Tongue (tissue), 3 donors: ENCODE measurements at places on chromosomes 7 and 10.

DNA sequence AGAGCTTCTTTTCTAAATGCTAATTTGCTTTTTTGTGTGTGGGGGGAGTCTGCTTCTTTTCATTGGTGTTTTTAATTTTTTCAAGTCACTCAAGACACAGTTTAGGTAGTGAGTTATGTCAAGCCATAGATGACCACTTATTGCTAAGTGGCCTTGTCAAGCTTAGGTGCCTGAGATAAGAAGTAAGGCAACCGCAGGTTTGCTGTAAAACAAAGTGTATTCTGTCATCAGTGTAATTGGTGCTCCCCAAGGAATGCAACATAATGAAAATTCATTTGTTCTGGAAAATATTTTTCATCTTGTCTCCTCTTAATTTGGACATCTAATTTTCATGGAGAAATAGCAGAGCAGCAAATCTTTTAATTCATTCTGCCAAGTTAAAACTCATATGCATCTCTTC lies 249.6 kb downstream of the EXOC4 start:
- no peak for DNase-seq

DNA sequence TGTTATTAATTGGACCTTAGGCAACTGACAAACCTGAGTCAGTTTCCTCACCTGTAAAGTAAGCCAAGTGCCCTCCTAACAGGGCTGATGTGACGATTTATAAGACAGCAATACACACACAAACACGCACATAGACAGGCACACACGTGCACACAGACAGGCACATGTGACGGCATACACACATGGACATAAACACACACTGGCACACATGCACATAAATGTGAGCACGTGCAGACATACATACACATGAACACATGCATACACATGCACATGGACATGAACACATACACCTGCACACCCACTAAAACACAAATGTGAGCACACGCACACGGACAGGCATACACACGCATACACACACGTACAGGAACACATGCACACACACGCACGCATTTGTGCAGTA lies 148.9 kb downstream of the PRKCQ start:
- no peak for DNase-seq

DNA sequence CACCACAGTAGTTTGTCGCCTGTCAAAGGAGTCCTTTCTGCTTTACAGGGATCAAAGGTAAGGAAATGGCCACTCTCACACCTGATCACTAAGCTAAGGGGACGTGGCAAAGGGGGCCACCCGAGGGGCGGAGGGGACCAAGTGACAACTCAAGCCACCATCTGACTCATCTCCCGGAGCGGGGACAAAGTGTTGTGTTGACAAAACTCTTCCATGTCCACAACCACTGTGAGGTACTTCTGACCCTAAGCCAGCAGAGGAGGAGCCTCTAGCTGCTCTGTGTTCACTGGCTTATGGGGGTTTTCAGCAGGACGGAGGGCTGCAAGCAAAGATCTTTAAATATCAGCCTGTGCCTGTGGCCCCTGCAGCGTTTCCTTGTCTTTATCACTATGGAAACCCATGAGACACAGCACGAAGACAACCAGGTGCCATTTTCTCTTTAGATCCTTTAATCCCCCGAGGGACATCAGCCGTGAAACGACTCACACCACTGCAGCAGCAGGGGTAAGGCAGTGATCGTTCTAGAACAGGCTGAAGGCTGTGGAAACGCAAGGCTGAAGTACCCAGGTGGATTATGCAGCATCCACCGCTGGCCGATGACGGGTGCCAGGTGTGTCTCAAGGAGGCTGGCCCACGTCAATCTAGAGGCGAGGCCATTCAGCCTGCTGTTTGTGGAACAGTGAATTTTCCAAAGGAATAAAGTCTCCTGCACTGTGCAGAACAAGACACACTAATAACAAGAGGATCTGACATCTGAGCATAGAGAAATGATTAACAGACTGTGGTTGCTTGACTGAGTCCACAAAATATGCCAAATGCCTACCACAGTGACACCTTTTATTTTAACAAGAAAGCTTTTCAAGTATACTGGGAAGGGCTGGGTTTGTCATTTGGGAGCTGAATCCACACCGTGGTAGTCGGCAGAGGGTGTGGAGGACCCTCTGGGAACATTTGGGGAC lies 26.6 kb upstream of the DDC start:
- no peak for DNase-seq

GRCh38 chr7:118140468-118140867 lies 43.5 kb upstream of the LSM8 start:
- DNase-seq = no peak
